Adrenal gland (tissue), 19 donors: ENCODE measurements at places on chromosomes 2 and 18. TPM values are rescaled to one million over a fixed set of nuclear protein-coding genes. Genes with fewer than 3 reads are reported as not detected.
A peak's percentile ranks its signal among the peaks of the same experiment; 100 is the strongest.

- no peaks in the 10 kb centered on the region for H3K36me3 ChIP-seq
- no peak overlapping the region for H3K27ac ChIP-seq
- no peaks in the 10 kb centered on the region for H3K27me3 ChIP-seq
- H3K4me1 ChIP-seq = no peaks in the 10 kb centered on the region
- no peak for DNase-seq
Observed at GRCh38 chr2:6060992-6061663, 368.9 kb downstream of the SOX11 start.

Gene COBLL1
- 236 TPM for total RNA-seq

DNA sequence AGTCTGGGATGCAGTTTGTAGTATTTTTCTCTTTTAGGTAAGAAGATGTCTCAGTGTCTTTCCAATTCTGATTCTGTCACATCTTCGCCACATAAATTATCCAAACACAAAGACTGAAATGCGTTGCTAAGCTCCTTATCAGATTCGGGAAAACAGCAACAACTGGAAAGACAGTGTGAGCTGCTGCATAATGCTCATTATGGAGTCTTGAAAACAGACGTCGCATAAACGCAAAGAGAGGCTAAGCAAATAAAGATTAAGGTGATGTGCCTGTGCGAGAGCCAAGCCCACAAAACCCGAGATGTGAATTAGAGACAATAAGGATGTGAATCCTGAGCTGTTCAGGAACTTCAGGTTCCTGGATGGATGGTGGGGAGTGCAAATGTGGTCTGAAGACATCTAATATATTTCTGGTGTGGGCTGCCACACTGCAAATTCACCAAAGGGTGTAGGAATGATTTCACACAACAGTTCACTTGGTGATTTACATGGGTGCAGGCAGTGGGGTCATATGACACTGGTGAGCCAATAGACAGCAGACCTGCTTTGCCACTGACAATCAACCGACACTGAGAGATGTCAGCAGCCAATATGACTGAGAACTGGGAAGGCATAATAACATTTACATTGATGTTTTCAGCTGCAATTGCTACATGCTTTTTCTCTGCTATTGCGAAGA lies 195.8 kb downstream of the MTX2 start:
- no peak for DNase-seq
- no peaks in the 10 kb centered on the region for H3K27me3 ChIP-seq
- no peaks in the 10 kb centered on the region for H3K36me3 ChIP-seq
- H3K4me1 ChIP-seq = no peaks in the 10 kb centered on the region
- H3K4me3 ChIP-seq = no peak overlapping the region

DNA sequence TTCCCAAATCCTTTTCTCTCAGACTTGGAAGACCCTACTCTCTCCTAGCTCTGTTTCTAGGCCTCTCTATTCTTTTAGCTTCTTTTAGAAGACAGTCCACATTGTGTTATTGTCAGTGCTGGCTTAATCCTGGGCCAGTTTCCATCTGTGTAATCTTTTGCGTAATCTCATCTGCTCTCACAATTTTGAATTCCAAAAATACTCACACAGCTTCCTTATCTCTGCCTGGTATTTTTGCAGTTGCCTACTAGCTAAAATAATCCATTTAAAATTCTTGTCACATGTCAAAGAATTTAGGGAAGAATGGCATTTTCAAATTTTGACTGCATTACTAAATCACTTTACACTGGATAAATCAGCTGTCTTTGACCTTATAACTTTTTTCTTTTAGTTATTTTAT lies 200.6 kb upstream of the MEX3C start:
- H3K4me3 ChIP-seq = no peak overlapping the region
- no peaks in the 10 kb centered on the region for H3K27me3 ChIP-seq
- peak; percentile 24 for DNase-seq
- no peak overlapping the region for H3K27ac ChIP-seq
- H3K4me1 ChIP-seq = no peaks in the 10 kb centered on the region

DNA sequence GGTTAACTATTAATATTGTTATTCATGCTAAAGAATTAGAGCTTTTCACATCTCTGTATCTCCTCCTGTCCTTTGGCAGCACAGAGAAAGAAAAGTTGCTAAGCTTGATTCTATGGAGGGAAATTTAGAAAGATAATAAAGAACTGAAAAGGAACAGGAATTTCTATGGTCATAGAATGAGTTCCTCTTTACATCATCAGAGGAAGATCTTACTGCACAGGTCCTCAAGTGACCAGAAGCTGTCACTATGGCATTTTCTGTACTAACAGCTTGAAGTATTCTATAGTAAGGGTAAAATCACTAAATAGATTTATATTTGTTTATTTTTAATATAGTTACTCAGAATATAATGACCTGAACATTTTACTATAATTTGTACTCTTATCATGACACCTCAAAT lies 6.0 kb upstream of the PRKD3 start:
- H3K27ac ChIP-seq = no peak overlapping the region
- H3K4me1 ChIP-seq = peaks cover 4% of the 10 kb centered on the region
- H3K27me3 ChIP-seq = no peaks in the 10 kb centered on the region
- DNase-seq = no peak
- no peaks in the 10 kb centered on the region for H3K36me3 ChIP-seq
- no peak overlapping the region for H3K4me3 ChIP-seq

- no peak overlapping the region for H3K27ac ChIP-seq
- H3K36me3 ChIP-seq = no peaks in the 10 kb centered on the region
- no peak for DNase-seq
- no peaks in the 10 kb centered on the region for H3K4me1 ChIP-seq
Observed at GRCh38 chr2:149420053-149420963, 89.9 kb downstream of the LYPD6 start.

Gene AMER3
- total RNA-seq = 0.08 TPM

Gene DLGAP1
- 1.7 TPM for total RNA-seq

GRCh38 chr2:109727929-109728447 lies 66.1 kb upstream of the RGPD5 start:
- H3K4me1 ChIP-seq = no peaks in the 10 kb centered on the region
- H3K27me3 ChIP-seq = peaks cover 5% of the 10 kb centered on the region
- H3K27ac ChIP-seq = no peak overlapping the region
- H3K4me3 ChIP-seq = no peak overlapping the region
- DNase-seq = no peak

- H3K4me3 ChIP-seq = no peak overlapping the region
- DNase-seq = no peak
- no peaks in the 10 kb centered on the region for H3K36me3 ChIP-seq
- no peaks in the 10 kb centered on the region for H3K4me1 ChIP-seq
- peak overlapping the region; percentile 40 for H3K27ac ChIP-seq
Observed at GRCh38 chr18:79624356-79625170, 55.0 kb upstream of the CTDP1 start.
